Foreskin melanocyte (primary cell): ENCODE measurements at places on chromosomes 4 and X.

DNA sequence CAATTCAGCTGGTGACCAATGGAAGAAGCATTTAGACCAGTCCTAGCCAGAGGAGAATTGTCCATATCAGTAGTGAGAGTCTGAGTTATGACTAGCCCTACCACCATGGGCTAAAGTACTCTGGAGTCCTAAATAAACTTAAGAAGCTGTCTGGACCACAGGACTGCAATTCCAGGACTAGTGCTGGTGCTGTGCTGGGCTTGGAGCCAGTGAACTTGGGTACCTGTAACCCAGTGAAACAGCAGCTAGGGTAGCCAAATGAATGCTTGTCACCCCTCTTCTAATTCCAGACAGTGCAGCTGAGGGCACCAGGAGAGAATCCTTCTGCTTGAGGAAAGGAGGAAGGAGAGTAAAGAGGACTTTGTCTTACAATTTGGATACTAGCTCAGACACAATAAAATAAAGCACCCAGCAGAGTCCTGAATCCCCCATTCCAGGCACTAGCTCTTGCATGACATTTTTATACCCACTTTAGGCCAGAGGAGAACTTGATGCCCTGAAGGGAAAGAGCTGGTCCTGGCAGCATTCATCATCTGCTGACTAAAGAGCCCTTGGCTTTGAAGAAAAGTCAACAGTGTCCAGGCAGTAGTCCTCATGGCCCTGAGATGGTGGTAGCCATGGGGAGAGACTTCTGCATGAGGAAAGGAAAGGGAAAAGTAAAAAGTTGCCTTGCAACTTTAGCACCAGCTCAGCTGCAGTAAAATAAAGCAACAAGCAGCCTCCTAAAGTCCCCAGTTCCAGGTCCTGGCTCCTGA lies 2675.7 kb downstream of the PCDH7 start:
- DNase-seq, result no peak

DNA sequence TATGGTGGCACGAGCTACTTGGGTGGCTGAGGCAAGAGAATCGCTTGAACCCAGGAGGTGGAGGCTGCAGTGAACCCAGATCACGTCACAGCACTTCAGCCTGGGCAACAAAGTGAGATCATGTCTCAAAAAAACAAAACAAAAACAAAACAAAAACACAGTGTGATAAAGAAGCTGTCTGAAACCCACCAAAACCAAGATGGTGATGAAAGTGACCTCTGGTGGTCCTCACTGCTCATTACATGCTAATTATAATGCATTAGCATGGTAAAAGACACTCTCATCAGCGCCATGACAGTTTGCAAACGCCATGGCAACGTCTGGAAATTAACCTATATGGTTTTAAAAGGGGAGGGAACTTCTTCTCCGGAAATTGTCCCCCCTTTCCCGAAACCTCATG lies 29.4 kb upstream of the OPHN1 start:
- DNase-seq, result peak; percentile 52

- DNase-seq, result no peak
Measured at GRCh38 chr4:156596706-156597329, 374.8 kb downstream of the PDGFC start.

DNA sequence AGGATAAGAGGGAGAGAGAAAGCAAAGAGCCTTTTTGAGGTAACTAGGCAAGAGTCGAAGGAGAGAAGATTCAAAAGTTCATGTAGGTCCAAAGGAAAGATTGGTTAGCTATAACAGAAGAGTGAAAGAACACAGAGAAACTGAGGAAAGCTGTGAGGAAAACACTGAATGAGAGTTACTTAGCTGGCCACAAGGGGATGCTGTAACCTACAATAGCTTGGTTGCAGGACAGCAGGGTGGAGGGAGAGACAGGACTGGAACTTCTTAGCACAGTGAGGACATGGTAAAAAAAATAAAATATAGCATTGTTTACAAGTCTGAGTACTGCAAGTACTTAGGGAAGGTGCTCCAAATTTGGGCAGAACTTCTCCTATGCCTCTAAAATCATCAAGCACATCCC lies 48.3 kb downstream of the RAI2 start:
- DNase-seq, result no peak

GRCh38 chr4:128606173-128606572 lies 203.3 kb upstream of the JADE1 start:
- no peak for DNase-seq

DNA sequence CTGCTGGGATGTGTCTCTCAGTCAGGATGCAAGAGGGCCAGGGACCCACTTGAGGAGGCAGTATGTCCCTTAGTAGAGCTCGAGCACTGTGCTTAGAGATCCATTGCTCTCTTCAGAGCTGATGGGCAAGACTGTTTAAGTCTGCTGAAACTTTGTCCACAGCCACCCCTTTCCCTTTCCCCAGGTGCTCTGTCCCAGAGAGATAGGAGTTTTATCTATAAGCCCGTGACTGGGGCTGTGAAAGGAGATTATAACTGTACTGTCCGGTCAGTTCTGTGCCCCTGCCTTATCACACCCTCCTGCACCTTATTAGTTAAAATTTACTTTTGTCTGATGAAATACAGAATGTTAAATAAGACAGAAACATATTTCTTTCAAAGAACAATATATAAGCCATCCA lies 378.4 kb downstream of the PABPC4L start:
- DNase-seq, result no peak

DNA sequence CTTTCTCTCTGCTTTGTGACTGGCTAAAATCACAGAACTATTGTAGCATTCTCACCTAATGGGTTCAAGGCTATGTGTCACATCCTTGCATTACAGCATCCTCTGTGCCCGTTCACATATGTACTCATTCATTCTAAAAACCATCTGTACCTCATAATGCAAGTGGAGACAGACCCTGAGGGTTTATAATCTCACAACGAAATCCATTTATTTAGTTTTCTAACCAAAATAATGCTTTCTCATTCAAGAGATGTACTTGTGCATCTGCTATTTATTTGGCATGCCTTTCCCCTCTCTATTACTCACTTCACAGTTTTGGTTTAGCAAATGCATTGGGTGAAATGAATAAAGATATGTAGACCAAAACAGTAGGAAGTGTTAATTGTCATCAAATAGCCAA lies 261.5 kb downstream of the DCHS2 start:
- no peak for DNase-seq

- DNase-seq, result no peak
Measured at GRCh38 chr4:155738548-155738947, 20.3 kb upstream of the GUCY1B1 start.

DNA sequence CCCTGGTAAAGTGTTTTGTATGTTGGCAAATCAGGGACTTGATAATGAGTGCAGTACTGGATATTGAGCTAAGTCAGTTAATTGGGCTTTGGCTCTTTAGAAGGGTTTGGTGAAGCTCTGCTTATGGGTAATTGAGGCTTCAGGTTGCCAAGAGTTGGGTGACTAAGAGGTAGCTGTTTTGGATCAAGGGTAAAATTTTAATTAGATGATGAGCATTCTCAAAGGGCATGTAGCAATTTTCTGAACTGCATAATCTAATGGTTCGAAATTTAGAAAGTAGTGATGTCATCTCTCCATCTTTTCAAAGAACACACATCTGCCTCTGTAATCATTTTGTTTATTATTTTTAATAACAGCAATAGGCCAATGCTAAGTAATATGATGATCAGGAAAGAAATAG lies 5.5 kb upstream of the TRIM2 start:
- no peak for DNase-seq

GRCh38 chr4:81040012-81040659 lies 9.6 kb downstream of the BMP3 start:
- DNase-seq, result peak; percentile 22

- DNase-seq, result no peak
Measured at GRCh38 chrX:10833299-10834169, 213.1 kb upstream of the MID1 start.

DNA sequence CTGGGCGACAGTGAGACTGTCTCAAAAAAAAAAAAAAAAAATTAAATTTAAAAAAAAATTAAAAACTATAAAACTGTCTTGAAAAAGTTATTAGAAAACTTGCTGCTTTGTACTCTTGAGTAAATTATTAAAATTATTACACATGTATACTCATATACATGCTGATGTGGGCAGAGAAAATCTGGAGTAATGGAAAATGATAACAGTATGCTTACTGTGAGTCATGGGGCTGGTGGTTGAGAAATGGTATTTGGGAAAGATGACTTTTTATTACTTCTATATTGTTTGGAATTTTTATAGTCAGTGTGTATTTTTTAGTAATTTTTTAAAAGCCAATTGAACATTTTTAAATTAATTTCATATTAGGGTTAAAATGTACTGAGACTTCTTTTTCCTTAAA lies 7.5 kb downstream of the YY2 start:
- no peak for DNase-seq

DNA sequence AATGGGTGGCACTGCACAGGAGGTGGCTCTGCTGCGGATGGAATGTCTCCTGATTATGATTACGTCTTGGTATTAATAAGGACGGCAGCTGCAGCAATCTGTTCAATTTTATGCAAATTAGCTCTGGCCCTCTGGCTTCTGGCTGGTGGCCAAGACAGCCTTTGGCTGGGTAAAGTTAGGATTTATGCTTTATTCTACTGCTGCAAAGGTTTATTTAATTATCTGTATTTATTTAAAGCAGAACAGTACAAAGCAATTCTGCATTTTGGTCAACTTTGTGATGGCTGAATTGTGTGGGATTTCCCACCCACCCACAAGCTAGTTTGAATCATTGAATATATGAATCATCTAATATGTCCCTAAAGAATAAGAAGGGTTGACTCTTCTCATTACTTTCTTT lies 745.6 kb upstream of the FAM241A start:
- no peak for DNase-seq

GRCh38 chrX:29419774-29420553 lies 795.4 kb upstream of the MAGEB2 start:
- no peak for DNase-seq

- peak; percentile 76 for DNase-seq
Measured at GRCh38 chr4:90127223-90127705, at the start of gene CCSER1. Gene CCSER1 (plus strand): TSS chr4:90127394.

- DNase-seq, result no peak
Measured at GRCh38 chr4:81398379-81398778, 73.3 kb downstream of the RASGEF1B start.

GRCh38 chrX:97402903-97403302 lies 519.2 kb downstream of the RPA4 start:
- no peak for DNase-seq

DNA sequence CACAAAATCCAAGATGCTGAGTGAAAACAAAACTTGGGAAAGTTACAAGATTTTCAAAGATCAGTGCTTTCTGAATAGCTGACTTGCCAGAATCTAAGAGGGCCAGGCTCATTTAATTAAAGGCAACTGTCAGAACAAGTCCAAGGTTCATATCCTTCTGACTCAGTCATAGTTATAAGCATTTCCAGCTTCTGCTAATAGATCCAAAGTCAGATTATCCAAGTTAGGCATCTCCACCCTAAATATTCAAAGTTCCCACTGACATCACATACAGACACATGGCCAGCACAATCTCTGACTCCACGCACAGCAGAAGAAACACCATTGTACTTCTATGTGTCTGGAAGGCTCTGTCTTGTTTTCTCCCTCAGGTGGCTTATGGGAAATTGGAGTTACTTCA lies 41.8 kb downstream of the GASK1B start:
- DNase-seq, result no peak

- no peak for DNase-seq
Measured at GRCh38 chr4:162229670-162230069, 65.9 kb upstream of the FSTL5 start.

DNA sequence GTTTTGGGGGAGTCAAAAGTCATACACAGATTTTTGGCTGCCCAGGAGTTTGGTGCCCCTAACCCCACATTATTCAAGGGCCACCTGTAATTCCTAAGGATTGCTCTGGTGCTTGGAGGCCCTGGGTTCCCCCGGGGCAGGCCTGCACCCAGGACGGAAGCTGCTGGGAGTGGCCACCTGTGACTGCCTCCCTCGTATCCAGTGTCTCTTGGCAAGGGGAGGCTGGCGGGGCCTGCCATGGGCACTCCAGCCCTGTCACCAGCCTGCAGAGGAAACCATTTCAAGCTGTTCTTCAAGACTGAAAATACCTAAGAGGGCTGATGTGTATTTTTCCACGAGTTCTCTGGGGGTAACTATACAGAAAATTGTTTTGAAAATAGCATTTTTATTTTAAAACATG lies 24.5 kb upstream of the GPR78 start:
- DNase-seq, result no peak

- no peak for DNase-seq
Measured at GRCh38 chr4:105426187-105426897, 47.5 kb downstream of the PPA2 start.

DNA sequence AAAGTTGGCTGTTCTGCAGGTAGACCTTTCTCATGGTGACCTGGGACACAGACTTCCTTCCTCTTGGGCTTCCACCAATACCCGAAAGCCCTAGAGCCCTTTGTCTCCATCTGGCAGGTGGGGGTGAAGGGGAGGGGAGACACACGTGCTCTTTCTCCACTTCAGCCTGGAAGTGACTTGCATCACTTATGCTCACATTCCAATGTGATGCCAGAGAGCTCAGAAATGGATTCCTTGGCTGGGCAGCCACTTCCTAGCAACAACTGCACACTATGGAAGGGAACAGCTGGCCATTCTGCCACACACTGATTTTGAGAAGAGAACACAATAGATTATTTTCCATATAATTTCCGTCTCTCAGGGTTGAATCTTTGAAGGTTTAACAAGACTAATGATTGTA lies 36.3 kb downstream of the C4orf51 start:
- no peak for DNase-seq

DNA sequence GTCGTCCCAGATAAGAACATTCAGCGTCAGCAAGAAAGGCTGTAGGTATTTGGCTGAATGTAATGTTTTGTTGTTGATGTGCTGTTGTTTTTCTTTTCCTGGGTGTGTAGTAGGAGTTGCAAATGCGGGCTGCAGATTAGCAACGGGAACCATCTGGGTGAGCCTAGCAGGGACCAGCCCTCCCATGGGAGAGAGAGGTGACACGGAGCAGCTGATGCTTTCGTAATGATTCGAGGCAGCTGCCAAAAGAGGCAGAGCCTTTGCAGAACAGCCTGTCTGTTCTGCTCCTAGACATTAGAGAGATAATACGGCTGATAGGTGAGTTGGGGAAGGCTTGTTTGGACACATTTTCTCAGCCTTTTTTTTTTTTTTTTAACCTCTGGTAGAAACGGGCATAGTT lies 25.3 kb downstream of the ARSF start:
- DNase-seq, result no peak

DNA sequence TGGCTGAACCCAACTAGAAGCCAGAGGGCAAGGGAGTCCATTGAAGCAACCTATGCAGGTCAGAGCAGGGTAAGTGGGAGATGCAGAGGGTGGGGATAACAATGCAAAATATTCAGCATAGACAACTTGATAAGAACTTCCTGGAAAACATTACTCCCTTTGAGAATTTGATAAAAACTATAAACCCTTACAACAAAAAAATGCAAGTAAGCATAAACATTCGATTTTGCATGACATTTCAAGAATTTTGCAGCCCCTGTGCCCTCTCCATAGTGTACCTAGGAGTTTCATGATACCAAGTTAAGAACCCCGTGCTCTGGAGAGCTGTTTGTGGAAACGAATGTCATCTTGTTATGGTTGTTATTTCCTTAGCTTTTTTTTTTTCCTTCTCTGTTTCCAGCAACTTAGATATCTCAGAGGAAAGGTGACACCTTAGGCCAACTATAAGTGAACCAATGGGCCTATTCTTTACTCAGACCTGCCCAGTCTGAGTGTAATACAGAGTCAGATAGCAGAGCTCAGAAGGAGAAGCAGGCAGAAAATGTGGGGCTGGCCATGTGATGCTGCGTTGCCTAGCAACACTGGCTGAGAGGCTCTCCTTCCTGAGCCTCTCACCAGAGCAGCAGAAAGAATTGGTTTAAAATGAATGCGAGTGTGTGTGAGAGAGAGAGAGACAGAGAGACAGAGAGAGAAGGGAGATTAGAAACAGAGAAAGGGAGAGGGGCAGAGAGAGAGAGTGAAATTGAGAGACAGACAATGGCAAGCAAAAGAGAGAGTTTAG lies 36.7 kb upstream of the GABRQ start:
- no peak for DNase-seq

- DNase-seq, result no peak
Measured at GRCh38 chrX:49174723-49175122, 3.0 kb downstream of the PLP2 start.
